Germinal center (tissue), 1 donor: ENCODE measurements at places on chromosomes 4 and X.

DNA sequence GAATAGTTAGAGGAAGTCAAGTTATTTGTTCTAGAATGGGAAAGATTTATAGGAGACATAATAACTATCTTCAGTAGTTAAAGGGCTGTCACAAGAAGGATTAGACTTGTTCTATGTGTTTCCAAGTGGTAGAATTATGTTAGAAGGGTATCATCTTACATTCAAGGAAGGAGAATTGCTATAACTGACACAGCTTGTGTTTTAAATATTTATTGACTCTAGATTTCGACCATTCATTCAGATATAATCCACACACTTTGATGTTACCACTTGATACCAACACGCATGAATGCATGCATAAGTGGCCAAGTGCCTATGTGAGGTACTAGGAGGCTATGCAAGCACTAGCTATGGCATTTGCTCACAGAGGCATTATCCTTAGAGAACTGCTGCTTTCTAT lies 122.7 kb downstream of the CCNB3 start:
- DNase-seq, result no peak

- DNase-seq, result no peak
Measured at GRCh38 chr4:26741491-26741871, 119.2 kb upstream of the STIM2 start.

DNA sequence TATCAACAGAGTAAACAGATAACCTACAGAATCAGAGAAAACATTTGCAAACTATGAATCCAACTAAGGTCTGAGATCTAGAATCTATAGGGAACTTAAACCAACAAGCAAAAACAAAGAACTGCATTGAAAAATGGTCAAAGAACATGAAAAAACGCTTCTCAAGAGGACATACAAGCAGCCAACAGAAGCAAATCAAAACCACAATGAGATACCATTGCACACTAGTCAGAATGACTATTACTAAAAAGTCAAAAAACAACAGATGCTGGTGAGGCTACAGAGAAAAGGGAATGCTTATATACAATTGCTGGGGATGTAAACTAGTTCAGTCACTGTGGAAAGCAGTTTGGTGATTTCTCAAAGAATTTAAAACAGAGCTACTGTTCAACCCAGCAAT lies 255.7 kb downstream of the TMEM47 start:
- DNase-seq, result no peak

GRCh38 chr4:37973441-37973840 lies 13.2 kb downstream of the PTTG2 start:
- DNase-seq, result no peak

DNA sequence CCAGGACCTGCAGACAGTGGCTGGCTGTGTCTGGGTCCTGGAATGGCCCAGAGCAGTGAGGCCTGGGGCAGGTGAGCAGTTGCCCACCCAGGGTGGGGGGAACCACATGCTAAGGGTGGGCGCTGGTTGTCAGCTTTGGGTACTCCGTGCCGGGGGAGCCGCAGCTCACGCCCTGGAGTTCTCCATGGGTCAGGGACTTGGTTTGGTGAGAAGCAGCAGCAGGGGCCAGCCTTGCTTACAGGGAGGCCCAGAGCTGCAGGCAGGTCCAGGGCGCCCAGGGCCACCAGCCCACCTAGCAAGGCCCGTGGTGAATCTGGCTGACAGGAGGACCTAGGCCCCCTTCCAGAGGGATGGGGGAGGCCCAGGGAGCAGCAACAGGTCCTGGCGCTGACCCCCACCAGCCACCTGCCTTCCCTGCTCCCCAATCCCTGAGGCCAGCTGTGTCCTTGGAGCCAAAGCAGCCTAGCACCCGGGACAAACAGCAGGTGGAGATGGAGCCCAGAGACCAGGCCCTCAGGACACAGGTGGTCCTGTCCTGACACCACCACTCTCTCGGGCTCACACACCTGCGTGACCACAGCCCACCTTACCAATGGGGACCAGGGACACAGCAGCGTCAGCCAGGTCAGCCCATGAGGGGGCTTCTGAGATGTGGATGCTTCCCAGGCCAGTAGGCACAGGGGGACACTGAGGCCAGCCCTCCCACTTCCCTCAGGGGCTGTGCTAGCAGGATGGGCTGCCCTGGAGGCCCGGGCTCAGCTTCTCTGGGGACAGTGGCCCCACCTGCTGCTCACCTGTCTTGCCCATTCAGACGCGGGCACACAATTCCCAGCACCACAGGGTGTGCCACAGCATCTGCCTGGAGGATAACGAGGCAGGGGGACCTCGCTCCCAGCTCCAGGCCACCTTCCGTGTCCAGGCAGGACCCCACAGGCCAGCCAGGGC lies 3.5 kb downstream of the MXD4 start:
- DNase-seq, result no peak

- no peak for DNase-seq
Measured at GRCh38 chr4:116088771-116089170, 975.4 kb upstream of the NDST4 start.

DNA sequence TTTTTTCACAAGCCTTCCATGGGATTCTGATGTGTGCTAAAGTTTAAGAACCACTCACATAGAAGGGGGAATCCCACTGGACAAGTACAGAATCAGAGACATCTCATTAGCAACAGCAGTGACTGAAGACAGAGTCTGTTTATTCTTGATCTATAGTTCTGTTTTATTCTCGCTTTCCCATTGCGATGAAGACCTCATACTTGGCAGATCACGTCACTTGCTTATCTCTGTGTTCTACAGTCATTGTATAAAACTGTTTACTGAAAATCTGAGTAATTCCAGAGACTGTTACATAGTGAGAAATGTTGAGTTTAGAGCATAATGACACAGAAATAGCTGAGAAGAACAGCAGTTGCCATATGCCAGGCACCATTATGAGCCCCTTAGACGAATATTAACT lies 185.5 kb downstream of the PTTG2 start:
- no peak for DNase-seq

DNA sequence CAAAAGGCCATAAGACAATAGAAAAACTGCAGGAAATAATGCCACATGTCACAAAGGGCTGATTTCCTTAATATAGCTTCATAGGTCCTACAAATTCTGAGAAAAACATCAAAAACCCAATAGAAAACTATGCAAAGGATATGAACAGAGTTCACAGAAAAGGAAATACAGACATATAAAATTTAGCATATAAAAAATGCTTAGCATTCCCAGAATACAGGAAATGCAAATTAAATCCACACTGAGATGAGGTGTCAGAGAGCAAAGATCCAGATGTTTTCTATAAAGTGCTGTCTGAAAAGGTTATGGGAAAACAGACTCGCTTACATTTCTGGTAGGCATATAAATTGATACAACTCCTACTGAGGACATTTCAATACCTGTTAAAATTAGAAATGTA lies 33.8 kb downstream of the TXK start:
- no peak for DNase-seq

DNA sequence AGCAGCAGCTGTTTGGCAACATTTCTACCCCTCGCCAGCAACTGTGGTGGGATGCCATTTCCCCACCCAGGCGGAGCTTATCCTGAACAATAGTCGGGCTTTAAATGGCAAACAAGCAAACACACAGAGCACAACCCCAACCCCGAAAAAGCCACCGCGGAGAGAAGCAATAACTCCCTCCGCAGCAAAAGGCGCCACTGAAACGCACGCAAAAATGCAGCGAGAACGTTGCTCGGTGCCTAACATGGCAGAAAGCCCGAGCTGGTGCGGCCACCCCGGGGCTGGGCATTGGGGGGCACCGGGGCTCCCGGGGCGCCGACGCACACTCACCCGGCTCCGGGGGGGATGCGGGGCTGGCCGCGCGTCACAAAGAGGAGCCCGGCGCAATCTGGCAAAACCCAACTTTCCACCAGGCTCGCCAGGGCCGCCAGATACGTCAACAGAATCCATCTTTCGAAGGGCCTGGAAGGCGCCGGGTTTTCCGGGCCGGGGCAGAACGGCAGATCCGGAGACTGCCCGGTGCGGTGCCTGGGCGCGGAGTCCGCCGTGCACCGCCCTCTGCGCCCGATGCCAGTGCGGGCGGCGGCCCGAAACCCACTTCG lies 818 bp downstream of the RAI2 start:
- DNase-seq, result no peak

DNA sequence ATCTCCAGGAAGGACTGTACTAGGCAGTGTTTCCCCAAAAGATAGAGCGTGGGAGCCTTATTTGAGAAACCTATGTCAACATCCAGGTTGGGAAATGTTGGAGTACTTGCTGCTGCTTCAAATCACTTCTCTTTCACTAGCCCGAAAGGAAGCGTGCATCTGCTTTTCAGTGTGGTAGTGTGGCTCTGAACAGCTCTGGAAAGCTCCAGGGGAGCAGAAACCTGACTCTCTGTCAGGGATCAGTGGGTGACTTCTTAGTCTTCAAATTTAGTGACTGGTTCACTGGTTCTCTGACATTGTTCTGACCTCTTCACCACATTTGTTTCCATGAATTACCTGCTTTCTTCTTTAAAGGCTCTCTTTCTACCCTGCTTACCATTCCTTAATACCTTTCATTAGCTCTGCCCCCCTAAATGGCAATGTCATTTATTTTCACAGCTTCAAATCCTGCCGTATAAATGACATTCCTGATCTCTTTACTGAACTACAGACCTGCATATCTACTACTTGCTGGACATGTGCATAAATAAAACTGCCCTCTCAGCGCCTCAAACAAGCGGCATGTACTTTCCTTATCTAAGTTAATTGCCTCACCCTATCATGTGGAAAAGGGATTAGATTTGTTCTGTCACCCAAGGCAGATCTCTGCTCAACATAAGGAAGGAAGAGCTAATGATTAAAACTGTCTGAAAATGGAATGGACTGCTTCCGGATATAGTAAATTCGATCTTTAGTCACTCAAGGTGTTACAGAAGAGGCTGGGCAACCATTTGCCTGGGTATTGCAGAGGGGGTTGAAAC lies 37.0 kb downstream of the DLG3 start:
- no peak for DNase-seq

DNA sequence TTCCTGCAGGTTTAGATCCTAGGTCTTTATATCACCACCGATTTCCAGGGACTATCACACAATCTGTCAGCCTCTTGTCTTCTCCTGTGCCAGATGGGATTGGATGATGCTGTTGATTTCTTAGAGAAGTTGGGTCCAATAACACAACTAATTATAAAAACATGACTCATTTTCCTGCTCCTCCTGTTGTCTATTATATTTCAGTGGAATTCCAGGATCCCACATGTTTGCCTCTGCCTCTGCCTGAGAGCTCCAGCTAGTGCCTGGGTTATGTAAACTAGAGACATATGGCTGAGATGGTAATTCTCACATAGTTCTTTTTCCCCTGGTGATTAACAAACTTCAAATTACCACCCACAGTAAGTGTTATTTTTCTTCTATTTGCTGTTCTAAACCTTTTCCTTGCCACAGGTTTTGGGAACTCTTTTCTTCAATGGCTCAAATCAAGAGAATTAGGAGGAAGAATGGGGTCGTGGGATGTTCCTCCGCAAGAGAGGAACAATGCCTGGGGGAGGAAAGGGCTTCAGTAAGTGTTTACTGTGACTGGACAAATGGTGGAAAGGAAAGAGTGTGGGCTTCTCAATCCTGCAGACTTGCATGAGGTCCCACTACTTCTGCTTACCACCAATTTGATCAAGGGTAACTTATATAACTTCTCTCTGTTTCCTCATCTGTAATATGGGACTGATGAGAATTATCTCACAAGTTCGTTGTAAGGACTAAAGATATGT lies 3.4 kb upstream of the HOPX start:
- DNase-seq, result no peak

DNA sequence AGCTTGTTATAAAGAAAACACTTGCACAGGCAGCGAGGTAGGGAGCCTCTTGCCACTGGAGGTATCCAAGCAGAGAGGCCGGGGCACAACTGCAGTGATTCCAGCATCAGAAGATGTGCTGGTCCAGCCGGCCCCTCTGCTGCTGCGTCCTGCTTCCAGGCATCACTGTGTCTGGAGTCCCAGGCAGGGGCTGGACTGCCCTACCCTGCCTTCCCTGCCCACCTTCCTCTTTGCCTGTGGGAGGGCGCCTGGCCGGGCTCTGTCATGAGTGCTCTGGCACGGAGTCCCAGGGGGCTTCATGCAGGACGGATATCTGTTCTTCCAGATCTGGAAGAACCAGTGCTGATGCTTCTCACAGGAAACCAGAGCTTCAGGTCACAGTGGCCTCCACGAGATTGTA lies 187.6 kb upstream of the PSAPL1 start:
- no peak for DNase-seq

- DNase-seq, result no peak
Measured at GRCh38 chrX:40933706-40934425, 151.4 kb upstream of the USP9X start.

GRCh38 chrX:133985967-133986683 lies 731 bp upstream of the GPC3 start:
- DNase-seq, result no peak

GRCh38 chrX:19904778-19905367 lies 17.5 kb upstream of the SH3KBP1 start:
- peak; percentile 61 for DNase-seq

DNA sequence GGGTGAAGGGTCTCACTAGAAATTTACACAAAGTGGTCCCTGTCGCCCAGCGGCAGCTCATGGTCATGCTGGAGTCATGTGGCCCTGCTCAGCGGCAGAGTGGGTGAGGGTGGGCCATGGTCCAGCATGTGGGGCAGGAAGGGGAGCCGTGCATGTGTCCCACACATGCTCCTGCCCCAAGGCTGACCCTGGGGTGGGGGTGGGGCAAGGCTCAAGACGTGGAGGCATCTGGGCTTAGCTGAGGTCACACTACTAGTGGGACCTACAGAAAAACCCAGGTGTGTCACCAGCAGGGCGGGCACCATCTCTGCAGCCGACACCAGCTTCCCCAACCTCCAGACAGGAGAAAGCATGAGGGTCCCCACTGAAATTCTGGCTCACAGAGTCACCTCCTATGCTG lies 42.4 kb downstream of the EVC start:
- DNase-seq, result no peak

- no peak for DNase-seq
Measured at GRCh38 chrX:7190157-7190556, 42.2 kb upstream of the PUDP start.

DNA sequence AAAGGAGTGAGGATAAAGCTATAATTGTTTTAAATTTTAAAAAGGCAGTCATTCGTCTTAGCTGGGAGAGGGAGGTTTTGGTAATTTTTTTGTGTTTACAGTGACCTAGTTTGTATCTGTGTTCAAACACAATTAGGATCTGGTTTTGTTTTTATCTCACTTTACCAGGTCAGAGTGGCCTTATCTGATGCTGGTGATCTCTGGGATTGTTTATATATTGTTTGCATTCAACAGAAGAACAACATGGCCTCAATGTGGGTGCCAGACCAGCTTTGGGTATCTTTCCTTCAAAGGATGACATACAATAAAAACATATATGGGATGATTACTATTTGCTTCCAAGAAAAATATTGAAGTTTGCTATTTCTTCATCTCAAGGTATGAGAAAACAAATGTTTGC lies 272.2 kb upstream of the UGT8 start:
- no peak for DNase-seq

DNA sequence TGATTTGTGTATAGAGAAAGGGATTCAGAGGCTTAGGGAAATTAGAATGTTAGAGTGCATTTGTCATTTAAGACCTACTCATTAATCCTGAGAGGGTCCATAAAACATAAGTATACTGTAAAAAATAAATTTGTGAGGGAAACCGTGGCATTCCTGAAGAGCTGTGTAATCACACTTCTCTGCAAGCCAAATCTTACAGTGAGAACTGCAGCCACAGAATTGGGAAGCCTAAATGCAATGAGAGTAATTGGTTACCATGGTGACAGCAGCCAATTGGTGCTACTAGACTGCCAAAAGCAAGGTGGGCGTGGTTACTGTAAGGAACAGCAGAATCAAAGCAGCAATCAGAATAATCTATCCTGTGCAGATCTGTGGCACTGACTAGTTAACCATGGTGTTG lies 345.2 kb upstream of the GRID2 start:
- no peak for DNase-seq
